ENCODE measurements at places on chromosomes 7 and 10.

- no peak for DNase-seq
These were observed 43.2 kb upstream of the GSAP start for GRCh38 chr7:77459311-77459726.

DNA sequence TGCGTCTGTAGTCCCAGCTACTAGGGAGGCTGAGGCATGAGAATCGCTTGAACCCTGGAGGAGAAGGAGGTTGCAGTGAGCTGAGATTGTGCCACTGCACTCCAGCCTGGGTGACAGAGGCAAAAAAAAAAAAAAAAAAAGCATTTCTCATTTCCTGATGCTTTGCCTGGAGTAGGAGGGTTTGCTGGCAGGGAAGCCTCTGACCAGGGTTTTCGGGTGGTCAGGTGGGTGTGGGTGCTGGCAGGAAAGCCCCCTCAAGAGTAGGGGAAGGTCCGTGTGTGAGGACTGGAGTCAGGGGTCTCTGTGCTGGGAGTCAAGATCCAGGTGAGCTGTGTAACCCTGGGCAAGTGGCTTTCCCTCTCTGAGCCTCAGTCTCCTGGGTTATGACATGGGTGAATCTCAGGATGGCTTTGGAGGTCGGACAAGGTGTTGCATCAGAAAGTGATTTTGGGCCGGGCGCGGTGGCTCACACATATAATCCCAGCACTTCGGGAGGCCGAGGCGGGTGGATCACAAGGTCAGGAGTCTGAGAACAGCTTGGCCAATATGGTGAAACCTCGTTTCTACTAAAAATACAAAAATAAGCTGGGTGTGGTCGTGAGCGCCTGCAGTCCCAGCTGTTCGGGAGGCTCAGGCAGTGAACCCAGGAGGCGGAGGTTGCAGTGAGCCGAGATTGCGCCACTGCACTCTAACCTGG lies 3.2 kb downstream of the AMZ1 start:
- DNase-seq, result no peak

GRCh38 chr7:1729183-1729582 lies 59.1 kb downstream of the ELFN1 start:
- no peak for DNase-seq

DNA sequence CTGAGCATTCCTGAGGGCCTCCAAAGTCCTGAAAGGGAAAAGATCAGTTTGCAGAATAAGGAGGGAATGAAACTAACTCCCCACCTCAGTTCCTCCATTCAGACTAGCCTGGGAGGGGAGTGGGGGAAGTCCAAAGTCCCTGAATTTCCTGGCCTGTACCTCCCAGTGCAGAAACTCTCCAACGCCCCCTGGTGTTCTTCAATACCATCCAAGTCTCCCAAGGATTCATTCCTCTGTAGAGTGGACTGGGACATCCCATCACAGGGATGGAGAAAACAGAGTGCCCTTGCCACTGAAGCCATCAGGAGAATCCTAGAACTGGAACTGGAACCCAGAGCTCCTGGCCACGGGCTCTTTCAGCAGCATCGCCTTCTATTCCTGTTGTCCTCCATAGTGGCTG lies 1.6 kb upstream of the COL13A1 start:
- no peak for DNase-seq

GRCh38 chr7:157757211-157757610 lies 420.4 kb downstream of the DNAJB6 start:
- DNase-seq, result no peak

GRCh38 chr7:51356849-51357516 lies 40.4 kb upstream of the COBL start:
- DNase-seq, result no peak

DNA sequence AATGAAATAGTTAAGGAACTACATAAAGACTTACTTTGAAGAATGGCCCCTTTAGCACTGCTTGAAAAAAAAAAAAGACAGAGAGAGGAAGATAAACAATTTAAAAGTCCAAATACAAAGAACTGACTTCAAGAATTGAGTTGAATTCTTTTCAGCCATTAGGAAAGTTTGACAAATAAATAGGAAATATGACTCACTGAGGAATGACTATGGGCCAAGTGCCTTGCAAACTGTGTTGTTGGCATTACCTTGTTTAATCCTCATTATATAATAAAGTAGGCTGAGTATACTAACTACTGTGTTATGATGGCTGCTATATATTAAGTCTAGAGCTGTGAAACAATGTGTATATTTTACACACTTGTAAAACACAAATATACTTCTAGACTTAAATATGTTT lies 151.1 kb downstream of the ELMO1 start:
- DNase-seq, result no peak

DNA sequence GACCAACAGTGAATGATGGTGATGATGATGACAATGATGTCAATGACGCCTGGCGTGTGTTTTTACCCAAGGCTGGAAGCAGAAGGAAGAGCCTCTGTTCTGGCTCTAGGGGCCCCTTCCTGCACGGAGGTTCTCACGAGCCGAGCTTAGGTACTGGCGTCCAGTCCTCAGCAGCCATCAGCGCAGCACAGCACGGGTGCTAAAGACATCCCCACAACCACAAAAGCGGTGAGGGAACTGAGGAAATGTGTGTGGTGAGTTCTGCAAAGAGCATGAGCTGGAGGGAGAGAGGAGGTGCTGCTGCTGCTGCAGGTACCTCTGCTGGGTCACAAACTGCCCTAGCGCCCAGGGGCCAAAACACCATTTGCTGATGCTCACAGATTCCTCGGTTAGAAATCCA lies 81.6 kb downstream of the SFMBT2 start:
- no peak for DNase-seq

Measured in epithelial cell of prostate (primary cell).